NCI-H1436 (cell line): ENCODE measurements at places on chromosomes 13 and 19.

GRCh38 chr19:47398707-47399597 lies 20.4 kb downstream of the MEIS3 start:
- DNase-seq, result no peak

DNA sequence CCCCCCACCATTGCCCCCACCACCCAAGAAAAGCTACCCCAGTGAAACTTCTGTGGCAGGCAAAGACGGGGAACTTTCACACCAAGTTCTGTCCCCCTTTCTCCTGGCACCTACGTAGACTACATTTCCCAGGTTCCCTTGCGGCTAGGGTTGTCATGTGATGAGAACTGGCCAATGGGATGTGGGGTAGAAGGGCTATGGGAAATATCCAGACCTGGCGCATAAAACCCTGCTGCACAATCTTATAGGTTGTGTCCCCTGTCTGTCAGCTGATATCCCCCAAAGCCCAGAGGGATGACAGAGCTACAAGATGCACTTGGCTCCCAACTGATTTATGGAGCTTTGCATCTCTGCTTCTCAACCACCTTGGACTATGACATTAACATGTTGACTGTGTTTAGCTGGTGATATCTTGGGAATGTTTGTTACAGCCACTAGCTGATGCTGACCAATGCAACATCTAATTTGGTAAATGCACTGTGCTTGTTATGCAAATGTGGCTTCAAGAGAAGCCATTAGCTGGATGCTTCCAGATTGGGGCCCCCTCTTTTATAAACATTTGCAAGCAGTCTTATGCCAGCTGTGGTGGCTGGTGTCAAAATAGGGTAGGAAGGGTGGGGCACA lies 6.1 kb downstream of the SH2D3A start:
- no peak for DNase-seq

- DNase-seq, result no peak
These were observed 230.6 kb upstream of the DACH1 start for GRCh38 chr13:72097568-72097967.

DNA sequence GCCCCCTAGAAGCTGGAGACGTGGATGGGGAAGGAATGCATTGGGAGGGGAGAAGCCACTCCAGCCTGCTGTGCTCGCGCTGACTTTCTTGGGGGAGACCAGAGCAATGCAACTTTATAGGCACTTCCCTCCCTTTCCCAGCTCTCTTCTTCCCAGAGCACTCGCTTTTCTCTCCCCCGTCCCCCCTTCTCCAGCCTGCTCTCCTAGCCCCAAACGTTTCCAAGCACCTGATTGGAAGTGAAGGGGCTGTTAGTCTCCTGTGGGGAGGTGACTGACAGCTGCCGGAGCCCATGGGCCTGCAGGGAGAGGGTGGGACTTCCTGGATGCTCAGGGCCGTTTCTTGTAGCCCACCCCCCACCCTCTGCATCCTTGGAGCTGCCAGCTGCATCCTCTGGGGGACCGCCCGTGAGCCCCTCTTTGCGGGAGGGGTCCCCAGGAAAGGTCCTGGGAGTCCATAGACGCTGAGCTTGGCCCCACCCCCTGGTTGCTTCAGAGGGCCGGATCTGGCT lies 2.5 kb downstream of the HDGFL2 start:
- DNase-seq, result peak; percentile 78

- no peak for DNase-seq
These were observed 2775.0 kb downstream of the PCDH9 start for GRCh38 chr13:64455124-64455523.

- no peak for DNase-seq
These were observed 563 bp upstream of the PDCD5 start for GRCh38 chr19:32580353-32580900.

DNA sequence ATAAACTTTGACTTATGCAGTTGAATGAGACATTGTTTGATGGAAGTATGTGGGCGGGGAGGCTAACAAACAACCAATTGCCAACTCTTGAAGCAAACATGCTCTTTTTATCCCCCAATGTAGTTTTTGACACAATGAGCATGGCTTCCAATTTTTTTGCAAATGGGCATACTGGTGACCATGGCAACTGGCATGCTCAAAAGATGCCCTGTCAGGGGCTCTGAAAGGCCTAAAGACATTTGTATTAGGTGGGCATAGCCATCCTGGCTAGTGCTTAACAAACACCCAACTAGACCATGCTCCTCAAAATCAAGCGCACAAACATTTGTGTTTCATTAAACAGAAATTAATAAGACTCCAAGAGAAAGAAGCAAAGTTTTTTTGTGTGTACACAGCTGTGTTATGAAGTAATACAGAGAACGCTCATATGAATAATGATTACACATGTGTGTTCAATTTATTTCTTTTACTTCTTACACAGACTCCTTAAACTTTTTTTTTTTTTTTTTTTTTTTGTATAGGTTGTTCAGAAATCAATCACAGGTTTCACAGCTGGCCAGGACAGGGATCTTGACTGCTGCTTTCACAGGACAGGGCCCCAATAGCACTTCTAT lies 95.6 kb downstream of the DLEU7 start:
- no peak for DNase-seq

DNA sequence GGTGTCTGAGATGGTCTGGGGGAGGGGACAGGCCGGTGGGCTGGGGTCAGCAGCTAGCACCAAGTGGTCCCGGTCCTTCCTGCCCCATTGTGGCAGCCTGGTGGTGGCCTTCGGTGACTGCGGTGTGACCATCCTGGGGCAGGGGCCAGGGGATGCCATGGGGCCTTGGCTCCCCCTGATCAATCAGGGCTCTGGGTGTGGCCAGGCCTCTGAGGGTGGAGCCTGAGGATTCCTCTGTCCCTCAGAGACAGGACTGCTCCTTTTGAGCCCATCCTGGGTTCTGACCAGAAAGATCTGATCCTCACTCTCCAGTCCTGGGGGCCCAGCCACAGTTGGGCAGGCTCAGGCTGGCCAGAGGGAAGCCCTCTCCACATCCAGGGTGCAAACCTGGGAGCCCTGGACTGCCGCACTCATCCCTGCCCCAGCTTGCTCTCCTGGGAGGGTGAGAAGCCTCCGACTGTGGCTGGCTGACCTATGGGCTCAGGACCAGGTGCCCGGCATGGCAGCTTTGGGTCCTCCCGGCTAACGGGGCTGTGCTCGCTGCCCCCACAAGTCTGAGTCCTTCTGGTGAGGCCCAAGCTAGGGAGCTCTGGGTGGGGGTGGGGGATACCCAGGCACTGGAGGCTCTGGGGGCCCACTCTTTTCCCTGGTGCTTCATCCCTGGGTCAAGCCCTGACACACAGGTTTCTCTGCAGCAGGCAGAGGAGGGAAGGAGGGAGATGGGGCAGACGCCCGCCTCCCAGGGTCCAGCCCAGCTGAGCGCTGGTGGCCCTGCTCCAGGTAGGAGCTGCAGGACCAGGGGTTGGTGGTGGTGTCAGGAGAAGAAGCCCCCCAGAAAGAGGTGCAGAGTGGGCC lies 59.5 kb downstream of the IER2 start:
- no peak for DNase-seq

GRCh38 chr19:15072930-15073647 lies 8.9 kb upstream of the OR1I1 start:
- no peak for DNase-seq

DNA sequence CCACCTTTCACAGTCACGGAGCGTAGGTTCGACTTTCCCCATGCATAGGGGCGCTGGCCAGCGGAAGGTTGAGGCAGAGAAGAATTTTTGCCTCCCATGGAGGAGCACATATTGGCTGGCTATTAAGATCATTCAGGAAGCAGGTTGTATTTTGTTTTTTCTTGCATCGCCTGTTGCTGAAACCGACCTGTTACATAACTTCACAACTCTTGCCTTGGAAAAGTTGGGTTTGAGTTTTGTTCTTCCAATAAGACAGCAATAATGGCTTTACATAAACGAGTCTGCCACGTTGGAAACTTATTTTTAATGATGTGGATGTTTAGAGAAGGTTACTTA lies 1.4 kb downstream of the UPF1 start:
- no peak for DNase-seq

GRCh38 chr13:104014803-104015645 lies 948.8 kb upstream of the SLC10A2 start:
- no peak for DNase-seq

- no peak for DNase-seq
These were observed 61.9 kb upstream of the ATP12A start for GRCh38 chr13:24618011-24618955.
